Naive thymus-derived CD4-positive, alpha-beta T cell (primary cell): ENCODE measurements at places on chromosomes 4 and X. TPM values are rescaled to one million over a fixed set of nuclear protein-coding genes. Genes with fewer than 3 reads are reported as not detected.
A peak's percentile ranks its signal among the peaks of the same experiment; 100 is the strongest.

MGAT4D gene
- not detected for total RNA-seq

RHOXF1 gene
- total RNA-seq: not detected in 2 replicates

SLIT2 gene
- total RNA-seq: not detected in 2 replicates

FABP2 gene
- not detected for total RNA-seq

GPR173 gene
- not detected for total RNA-seq

DNA sequence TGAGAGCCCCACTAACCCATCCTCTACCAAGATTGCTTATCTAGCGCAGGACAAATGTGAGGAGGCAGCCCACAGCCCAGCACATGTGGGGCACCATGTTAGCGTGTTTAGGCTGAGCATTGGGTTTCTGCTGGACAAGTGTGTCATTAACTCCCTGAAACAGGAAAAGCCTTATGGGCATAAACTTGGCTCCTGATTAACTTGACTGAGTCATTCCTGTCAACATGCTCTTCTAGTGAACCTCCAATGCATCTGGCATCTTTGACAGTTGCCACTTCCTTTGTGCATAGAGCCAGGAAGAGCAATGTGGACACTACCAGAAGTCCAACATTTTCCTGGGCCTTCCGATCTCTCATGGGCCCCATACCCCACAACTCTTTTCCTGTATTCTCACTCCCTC is 2.5 kb downstream of the SPIN2A start:
- no peak overlapping the region for H3K27ac ChIP-seq
- no peaks in the 10 kb centered on the region for H3K36me3 ChIP-seq
- no peaks in the 10 kb centered on the region for H3K27me3 ChIP-seq
- no peaks in the 10 kb centered on the region for H3K4me1 ChIP-seq
- DNase-seq: no peak
- no peak overlapping the region for H3K4me3 ChIP-seq

DNA sequence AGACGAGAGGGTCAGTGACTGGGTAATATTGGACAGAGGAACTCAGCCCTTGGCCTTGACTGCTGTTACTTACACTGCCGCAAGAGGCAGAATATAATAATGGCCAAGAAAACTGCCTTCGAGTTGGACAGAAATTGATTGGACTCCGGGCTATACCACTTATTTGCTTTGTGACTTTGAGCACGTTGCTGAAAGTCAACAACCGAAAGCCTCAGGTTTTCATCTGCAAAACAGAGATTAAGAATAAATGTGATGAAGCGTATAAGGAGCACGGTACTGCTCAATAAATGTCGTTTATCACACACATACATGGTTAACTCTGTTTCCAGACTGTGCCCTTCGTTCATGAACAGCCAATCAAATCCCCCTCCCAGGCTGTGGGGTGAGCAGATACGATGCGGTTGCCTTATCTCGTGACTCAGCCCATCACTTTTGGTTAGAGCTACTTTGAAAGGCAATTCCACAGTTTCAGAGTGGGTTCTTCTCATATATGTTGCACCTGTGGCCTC is 91.6 kb downstream of the TSPAN7 start:
- H3K27me3 ChIP-seq: no peaks in the 10 kb centered on the region
- no peaks in the 10 kb centered on the region for H3K36me3 ChIP-seq
- H3K4me3 ChIP-seq: no peak overlapping the region
- H3K27ac ChIP-seq: no peak overlapping the region

DNA sequence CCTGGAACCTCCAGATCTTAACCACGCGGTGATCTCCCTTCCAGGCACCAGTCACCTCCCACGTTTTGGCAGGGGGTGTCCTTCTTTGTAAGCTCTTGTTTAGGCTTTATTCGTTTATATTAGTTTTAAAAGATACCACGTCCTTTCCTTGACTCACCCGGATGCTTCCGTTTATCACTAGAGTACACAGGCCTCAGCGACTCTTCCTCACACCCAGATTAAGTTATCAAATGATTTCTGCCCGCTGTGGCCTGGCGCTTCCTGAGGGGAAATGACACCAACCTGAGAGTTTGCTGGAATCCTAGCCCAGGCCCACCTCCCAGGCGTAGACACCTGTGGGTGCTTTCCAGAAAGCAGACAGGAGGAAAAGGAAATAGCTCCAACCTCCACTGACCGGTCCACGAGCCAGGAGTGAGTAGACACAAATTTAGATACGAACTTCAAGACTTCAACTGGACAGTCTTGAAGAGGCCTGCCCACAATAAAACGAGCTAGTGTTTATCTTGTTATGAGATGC is 756 bp upstream of the ADAMTS3 start:
- H3K36me3 ChIP-seq: no peaks in the 10 kb centered on the region
- no peak for DNase-seq
- no peaks in the 10 kb centered on the region for H3K4me1 ChIP-seq
- H3K4me3 ChIP-seq: no peak overlapping the region
- H3K27me3 ChIP-seq: no peaks in the 10 kb centered on the region

DNA sequence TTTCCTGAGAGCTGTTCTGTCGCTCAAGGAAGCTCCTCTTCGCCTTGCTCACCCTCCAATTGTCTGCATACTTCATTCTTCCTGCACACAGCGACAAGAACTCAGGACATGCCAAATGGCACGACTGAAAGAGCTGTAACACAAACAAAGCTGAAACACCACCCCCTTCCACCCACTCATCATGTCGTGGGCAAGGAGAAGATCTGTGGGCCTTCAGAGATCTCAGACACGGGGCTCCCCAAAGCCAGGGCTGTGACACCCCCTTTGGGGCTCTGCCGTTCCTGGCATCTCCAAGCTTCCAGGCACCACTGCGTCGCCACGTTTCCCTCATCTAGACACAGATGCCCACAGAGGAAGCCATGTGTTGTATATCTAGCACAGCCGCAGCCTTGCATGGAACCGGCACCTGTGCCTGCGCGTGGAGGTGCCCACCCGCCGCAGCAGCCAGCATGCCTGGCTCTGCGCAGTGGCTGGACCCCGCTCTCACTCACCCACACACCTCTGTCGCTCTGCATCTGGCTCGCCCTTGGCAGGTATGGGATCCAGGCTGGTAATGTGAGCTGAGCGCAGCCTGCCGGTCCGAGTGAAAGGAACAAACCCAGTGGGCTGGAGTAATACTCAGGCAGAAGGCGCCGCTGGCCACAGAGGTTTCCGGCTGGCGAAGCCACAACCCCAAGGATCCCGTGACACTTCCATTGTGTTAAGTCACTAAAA is 676.4 kb upstream of the INTU start:
- H3K36me3 ChIP-seq: no peaks in the 10 kb centered on the region
- no peaks in the 10 kb centered on the region for H3K27me3 ChIP-seq
- no peak overlapping the region for H3K27ac ChIP-seq
- H3K4me1 ChIP-seq: no peaks in the 10 kb centered on the region
- no peak overlapping the region for H3K4me3 ChIP-seq
- no peak for DNase-seq

GRCh38 chr4:100189820-100190642 is at the start of gene DDIT4L:
TSS of gene DDIT4L (minus strand) at chr4:100190468. CDS start at chr4:100189983, 485 bp downstream.
- H3K27ac ChIP-seq: no peak within 1 kb of the TSS
- peak within 1 kb of the TSS; percentile 48 for H3K4me3 ChIP-seq
- no peaks in the 10 kb centered on the region for H3K4me1 ChIP-seq
- H3K36me3 ChIP-seq: no peaks in the 10 kb centered on the region
- H3K27me3 ChIP-seq: peaks cover 10% of the 10 kb centered on the region

GRCh38 chr4:152988721-152989553 is 52.8 kb downstream of the FHDC1 start:
- H3K27me3 ChIP-seq: no peaks in the 10 kb centered on the region
- no peak overlapping the region for H3K27ac ChIP-seq
- no peak overlapping the region for H3K4me3 ChIP-seq

GRCh38 chr4:119261986-119262385 is 49.5 kb downstream of the USP53 start:
- no peaks in the 10 kb centered on the region for H3K4me1 ChIP-seq
- no peak overlapping the region for H3K27ac ChIP-seq
- H3K4me3 ChIP-seq: no peak overlapping the region
- DNase-seq: no peak
- H3K36me3 ChIP-seq: no peaks in the 10 kb centered on the region

- H3K4me3 ChIP-seq: no peak overlapping the region
- no peaks in the 10 kb centered on the region for H3K4me1 ChIP-seq
- H3K36me3 ChIP-seq: no peaks in the 10 kb centered on the region
- no peak for DNase-seq
- H3K27ac ChIP-seq: no peak overlapping the region
- H3K27me3 ChIP-seq: no peaks in the 10 kb centered on the region
Measured at GRCh38 chrX:16125520-16126149, 2.3 kb downstream of the GRPR start.

DNA sequence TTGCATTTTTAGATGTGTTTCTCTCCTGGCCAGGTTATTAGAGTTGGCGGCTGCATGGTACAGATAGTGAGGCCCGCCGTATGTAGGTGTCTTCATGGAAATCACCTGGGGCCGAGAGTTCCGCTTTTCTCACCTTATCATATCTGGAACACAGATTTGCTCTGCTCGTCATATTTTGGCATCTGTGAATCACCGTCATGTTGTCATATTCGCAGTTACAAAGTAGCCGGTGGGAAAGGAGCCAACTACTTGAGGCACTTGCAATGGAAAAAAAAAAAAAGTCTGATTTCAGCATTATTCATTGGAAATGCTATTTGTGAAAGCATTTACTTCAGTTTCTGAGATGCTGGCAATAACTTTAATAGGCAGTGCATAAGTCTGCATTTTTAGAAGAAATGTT is 1715.2 kb upstream of the TENM3 start:
- no peak overlapping the region for H3K4me3 ChIP-seq
- H3K27ac ChIP-seq: no peak overlapping the region
- H3K36me3 ChIP-seq: no peaks in the 10 kb centered on the region
